ENCODE measurements at places on chromosomes 2 and 18.

GRCh38 chr18:44986933-44987332, 306.2 kb downstream of the SETBP1 start:
- DNase-seq: no peak

DNA sequence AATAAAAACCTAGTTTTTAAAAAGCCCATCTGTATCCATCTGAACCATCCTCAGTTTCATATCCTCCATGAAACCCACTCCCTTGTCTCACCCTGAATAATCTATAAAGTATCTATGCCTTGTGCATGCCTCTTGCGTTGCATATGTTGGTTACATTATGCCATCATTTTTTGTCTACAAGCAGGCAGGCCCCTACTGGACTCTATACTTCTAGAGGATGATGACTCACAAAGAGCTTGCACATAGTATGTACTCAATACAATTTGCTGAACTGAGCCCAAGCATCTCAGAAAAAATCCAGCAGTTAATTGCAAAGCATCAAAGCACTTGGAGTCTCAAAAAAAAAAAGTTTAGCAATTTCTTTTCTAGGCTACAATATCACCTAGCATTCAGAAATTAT, 95.6 kb downstream of the DYM start:
- no peak for DNase-seq

GRCh38 chr2:241977557-241978300, 108.2 kb downstream of the RTP5 start:
- no peak for DNase-seq

- DNase-seq: no peak
Measured at GRCh38 chr2:101998896-101999789, 7.4 kb downstream of the IL1R2 start.

DNA sequence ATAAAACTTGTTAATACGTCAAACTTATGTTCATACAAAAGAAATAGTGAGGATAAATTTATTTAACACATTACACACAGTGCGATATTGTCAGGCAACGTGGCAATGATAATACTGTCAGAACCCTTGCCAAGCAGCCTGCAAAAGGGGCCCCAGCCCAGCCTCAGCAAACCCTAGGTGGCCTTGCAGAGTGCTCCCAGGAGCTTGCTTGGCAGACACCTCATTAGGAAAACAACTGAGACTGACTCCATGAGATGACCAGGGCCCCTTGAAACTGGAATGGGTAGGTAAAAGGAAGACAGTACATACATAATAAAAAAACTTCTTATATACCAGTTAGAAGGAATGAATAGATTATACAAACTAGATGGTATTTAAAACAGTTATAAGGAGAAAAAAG, 136.6 kb upstream of the EPC2 start:
- no peak for DNase-seq

GRCh38 chr2:108182489-108182888, 57.3 kb upstream of the SULT1C3 start:
- no peak for DNase-seq

- DNase-seq: no peak
Measured at GRCh38 chr2:177983183-177983788, 89.3 kb downstream of the PDE11A start.

DNA sequence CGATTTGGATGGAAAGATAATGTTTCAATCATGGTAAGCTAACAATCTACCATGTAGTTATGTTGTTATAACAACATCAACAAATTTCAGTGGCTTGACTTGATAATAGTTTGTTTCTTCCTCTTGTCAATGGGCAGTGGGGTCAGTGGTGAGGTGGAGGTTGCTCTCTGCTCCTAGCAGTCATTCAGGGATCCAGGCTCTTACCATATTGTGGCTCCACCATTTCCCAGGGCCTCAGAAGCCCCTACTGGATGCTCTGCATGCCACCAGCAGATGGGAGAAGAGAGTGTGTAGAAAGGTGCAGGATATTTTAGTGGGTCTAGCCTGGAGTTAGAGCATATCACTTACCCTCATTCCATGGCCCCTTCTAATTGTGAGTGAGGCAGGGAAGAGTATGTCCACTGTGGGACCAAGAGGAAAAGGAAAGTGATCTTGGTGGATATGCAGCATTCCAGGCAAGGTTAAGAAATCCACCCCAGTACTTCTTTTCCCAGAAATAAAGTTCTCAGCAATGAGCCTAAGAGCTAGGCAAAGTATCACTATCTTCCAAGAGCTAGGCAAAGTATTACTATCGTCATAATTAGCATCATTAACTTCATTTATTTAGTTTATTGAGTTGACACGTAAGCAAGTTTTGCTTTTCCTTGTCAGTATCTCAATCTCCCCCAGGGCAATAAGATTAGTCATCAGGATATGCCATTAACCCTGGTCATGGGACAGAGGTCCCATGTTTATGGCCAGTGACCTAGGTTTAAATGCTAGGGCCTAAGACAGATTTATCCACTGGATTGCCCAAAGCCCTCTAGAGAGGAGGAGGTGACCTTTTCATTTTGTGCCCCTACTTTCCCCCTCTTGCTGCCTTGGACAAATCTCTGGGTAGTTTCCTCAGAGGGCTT, 4.2 kb upstream of the IWS1 start:
- DNase-seq: no peak

- no peak for DNase-seq
Measured at GRCh38 chr18:50320719-50321118, 33.2 kb upstream of the CXXC1 start.

Data from activated naive CD8-positive, alpha-beta T cell treated with anti-CD3 and anti-CD28 coated beads, Interleukin-2, amount 50 U/mL, for 16 hours (primary cell).